ENCODE measurements at places on chromosomes 3 and 15.

- DNase-seq: no peak
Observed at GRCh38 chr3:15272426-15273196, 59.8 kb downstream of the SH3BP5 start.

- DNase-seq: no peak
Observed at GRCh38 chr15:40953713-40954074, 423 bp downstream of the CHAC1 start.

GRCh38 chr15:93041159-93041547 lies 47.9 kb downstream of the RGMA start:
- no peak for DNase-seq

- DNase-seq: no peak
Observed at GRCh38 chr3:125142940-125143339, 69.6 kb downstream of the SLC12A8 start.

DNA sequence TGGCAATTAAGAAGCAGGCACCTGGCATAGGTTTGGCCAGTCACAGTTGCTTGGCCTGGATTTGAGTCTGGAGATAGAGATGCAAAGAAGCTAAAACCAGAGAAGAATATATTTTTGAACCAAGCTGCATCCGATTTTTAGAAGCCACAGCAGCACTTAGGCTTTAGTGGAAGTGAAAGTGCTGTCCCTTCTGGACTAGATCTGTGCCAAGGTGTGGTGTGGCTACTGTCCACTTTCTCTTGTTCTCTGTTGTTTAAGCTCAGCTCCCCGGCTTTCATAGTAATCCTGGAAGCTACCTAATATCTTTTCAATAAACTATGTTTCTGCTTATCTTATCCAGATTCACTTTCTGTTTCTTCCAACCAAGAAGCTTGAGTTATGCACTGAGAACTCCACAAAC lies 183.4 kb upstream of the THRB start:
- DNase-seq: no peak

DNA sequence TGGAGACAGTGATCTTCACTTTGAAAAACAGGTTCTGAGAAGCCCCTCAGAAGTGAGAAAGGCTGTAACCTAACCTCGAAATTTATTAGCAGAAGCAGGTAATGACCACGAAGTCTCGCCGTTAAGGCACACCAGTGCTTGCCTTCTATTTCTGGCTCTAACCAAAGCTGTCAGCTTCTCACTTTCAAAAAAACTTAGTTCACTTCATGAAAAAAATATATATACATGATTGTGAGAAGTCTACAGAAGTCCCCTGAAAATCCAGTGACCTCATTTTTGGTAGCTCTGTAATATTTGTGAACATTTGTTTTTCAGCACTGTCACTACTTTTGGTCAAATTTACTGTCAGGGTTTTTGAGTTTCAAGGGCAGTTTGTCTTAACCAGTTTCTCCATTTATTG lies 19.1 kb upstream of the AKAP13 start:
- no peak for DNase-seq

- DNase-seq: peak; percentile 87
Observed at GRCh38 chr3:134312873-134313846, 61.1 kb downstream of the AMOTL2 start.

DNA sequence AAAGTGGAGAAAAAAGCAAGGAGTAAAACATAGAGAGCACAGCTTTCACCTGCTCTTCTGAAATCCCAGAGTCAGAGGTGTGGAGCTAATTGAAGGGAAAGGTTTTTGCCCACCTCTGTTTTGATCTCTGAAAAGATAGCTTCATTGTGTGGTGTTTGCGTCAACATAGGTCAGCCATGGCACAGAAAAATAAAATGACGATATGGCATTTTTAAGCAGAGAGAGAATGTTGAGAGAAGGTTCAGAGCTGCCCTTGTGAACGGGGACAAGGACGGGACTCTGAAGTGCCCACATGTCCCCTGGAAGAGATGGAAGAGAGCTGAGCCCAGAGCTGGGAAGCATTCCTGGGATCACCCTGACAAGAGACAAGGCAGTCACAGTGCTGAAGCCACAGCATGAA lies 249.4 kb upstream of the PLSCR5 start:
- no peak for DNase-seq

DNA sequence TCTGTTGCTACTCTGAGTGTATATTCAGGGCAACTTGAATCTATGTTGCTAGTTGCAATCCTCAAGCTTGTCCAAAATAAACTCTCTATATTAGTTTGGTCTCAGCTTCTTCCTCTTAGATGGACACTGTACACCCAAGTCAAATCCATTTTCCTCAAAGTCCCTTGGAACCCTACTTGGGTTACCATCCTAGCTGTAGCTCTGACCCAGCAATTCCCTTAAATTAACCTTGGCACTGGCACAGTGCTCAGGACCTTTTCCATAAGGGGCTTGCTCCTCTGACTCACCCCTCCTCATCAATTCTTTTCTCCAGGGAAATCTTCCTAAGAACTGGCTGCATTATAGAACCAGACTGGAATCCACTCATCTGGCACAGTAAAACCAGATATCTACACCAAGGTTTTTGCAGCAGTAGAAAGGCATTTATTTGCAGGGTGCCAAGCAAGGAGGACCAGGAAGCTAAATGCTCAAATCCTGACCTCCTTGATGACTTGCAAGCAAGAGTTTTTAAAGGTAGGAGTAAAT lies 44.9 kb upstream of the B3GALNT1 start:
- peak; percentile 11 for DNase-seq

GRCh38 chr3:152323834-152324233 lies 55.1 kb downstream of the MBNL1 start:
- DNase-seq: no peak

DNA sequence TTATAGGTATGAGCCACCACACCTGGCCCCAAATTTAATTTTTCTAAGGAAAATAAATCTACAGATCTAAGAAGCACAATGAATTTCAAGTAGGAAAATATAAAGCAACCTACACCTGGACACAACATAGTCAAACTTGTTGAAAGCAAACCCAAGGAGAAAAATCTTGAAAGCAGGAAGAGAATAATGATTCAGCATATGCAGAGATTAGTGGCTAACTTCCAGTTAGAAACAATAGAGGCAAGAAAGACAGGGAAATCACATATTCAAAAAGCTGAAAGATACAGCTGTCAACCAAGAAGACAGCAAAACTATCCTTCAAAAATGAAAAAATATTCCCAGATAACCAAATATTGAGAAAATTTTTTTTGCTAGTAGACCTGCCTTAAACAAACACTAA lies 49.4 kb downstream of the ZNF148 start:
- DNase-seq: no peak

DNA sequence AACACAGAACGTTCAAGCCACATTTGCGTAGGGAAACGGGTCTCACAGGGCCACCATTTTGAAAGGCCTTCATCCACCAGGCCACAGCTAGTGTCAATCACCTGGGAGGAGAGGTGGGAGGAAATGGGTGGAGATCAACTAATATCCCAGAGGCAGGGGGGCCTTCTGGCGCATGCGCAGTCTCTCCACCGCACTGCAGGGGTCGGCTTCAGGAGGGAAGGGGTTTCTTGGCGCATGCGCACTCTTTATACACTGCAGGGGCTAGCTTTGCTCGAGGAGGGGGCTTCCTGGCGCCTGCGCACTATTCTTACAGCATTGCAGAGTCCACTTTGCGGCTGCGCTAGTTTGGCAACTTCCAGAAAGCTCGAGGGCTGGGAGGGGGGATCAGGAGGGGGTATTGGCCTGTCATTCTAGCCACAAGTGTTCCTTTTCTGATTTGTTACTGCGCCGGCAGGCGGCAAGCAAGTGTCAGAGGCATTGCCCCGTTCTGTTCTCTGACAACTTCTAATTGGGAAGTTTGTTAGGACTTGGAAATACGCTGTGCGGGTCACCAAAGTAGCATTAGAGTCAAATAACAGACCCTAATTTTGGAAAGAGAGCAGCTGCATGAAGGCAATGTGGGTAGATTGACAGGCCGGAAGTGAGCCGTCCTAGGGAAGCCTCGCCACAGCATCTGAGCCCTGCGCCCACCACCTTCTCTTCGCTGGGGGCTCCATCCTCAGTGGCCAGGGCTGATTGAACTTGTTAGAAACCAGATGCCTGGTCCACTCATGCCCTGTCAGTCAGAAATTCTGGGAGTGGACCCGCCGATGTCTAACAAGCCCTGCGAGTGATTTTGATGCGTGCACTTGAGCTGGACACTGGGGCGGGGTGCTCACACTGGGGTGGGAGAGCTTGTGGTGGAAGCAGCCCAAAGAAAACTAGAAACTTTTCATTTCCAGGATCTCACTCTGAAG lies 173.5 kb upstream of the NDN start:
- DNase-seq: no peak

DNA sequence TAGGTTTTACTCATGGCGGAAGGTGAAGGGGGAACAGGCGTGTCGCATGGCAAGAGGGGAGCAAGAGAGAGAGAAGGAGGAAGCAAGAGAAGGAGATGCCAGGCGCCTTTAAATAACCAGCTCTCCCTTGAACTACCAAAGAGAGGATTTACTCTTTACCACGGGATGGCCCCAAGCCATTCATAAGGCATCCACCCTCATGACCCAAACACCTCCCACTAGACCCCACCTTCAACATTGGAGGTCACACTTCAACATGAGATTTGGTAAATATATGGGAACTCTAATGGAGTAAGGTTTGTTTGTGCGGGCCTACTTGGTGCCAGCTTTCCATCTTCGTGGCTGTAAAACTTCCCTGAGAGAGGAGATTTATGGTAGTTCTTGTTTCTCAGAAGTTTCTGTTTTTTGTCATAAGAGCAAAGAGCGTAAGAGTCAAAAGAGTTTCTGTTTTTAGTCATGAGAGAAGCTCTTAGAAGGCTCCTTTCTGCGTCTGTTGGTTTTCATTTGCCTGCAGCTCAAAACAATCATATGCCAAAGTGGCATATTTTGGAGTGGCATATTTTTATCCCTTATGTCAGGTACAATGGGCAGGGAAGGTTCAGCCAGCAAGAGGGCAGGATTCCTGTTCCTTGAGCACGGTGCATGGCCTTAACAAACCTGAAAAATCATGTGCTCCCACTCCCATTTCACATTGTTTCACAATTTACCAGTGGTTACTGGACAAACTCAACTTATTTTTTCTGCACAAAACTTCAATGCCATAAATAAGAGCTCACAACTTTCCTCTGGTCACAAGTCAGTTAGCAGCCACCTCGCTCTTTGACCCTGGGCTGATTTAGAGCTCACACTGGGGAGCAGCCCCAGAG lies 12.5 kb downstream of the PML start:
- DNase-seq: no peak

- peak; percentile 49 for DNase-seq
Observed at GRCh38 chr3:49805897-49806701, 3.0 kb downstream of the INKA1 start.

GRCh38 chr3:16335333-16335732 lies 70.3 kb downstream of the OXNAD1 start:
- no peak for DNase-seq

DNA sequence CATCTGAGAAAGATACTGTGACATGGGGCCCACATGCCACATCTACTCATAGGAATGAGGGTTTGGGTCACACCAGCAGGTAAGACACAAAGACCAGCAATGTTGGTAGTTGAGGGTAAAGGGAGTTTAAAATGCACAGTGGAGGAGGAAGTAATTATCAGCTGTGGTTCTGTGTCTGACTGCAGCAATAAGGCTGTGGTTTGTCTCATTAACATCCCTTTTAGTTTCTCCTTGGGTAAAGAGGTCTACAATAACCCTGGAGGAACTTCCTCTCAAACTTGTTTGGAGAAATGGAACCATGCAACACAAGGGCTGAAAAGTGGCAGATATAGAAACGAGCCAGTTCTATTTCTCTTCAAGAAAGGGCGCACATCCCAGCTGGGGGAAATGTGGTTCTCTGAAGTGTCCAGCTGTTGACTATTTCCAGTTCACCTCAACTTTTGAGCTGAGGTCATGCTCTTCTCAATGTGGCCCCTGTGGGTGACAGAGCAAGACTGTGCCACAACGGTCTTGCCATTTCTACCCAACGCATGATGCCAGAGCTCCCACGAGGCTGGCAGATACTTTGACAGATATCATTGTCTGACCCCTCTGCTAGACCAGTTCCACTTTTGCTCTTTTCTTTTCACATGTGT lies 234.3 kb downstream of the SQOR start:
- no peak for DNase-seq

DNA sequence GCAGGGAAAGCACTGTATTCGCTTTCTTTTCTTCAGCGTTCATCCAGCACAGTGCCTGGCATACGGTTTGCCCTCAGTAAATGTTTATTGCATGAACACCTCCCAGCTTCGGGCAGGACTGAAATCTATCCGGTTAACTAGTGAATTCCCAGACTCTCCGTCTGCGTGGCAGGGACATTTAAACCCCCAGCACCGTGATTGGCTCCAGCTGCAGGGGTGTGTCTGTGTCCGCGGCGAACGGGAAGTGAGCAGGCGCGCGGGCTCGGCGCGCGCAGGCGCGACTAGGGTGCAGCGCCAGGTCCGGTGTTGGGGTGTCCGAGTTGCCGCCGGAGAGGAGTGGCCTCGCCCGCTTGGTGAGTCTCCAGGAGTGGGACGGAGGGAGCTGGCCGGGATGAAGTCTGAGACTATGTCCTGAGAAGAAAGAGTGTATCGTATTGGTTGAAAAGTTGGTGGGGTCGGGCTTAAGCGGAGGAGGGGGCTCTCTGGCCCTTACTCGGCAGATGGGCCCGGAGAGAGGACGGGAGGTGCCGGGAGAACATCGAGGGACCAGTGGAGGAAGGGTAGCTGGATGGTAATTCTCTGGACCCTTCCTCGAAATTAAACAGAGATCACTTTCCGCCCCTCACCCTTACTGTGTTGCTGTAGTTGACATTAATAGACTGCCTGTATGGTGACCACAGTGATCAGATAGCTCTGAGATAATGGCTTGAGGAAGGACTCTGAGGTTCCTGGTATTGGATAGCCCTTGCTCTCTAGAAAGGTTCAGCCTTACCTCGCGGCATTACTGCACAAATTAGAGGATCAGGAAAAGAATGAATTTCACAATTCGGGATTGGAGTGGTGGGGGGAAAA lies at the start of gene SNAP23:
Gene SNAP23 (plus strand): TSS at position 274 of the 852 bp plus-strand sequence. CDS start 16,213 bp downstream, outside the sequence.
- DNase-seq: peak; percentile 97
